ACHN (cell line): ENCODE measurements at places on chromosomes 7 and 10.

- no peak for DNase-seq
Measured at GRCh38 chr7:134311807-134312206, 4.9 kb downstream of the SLC35B4 start.

GRCh38 chr7:69696686-69697685, 98.7 kb downstream of the AUTS2 start:
- DNase-seq: no peak

GRCh38 chr7:141320287-141320686, 230.9 kb upstream of the AGK start:
- peak; percentile 40 for DNase-seq

DNA sequence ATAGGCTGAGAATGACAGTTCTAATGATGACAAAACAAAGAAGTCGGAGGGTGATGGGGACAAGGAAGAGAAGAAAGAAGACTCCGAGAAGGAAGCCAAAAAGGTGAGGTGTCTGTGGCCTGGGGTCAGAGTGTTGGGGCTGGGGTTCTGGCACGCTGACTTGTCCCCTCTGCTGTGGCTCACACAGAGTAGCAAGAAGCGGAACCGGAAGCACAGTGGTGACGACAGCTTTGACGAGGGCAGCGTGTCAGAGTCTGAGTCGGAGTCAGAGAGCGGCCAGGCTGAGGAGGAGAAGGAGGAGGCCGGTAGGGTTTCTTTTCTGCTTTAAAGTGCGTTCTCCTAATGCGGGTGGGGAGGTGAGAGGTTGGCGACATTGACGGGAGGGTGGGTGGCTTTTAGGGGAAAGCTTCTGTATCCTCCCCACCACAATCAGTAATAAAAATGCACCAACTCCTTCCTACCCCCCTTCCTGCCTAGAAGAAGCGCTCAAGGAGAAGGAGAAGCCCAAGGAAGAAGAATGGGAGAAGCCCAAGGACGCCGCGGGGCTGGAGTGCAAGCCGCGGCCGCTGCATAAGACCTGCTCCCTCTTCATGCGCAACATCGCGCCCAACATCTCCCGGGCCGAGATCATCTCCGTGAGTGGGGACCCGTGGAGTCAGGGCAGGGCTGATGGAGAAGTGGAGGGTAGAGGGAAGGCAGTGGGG, 4.6 kb downstream of the UFSP1 start:
- DNase-seq: no peak
